Sigmoid colon (tissue), 7 donors: ENCODE measurements at places on chromosomes 2 and 18. TPM values are rescaled to one million over a fixed set of nuclear protein-coding genes. Genes with fewer than 3 reads are reported as not detected.

SERPINB3 gene
- not detected for polyA plus RNA-seq

LRP2 gene
- not detected for polyA plus RNA-seq

B4GALT6 gene
- polyA plus RNA-seq = 1.2 TPM

MPV17 gene
- 61.8 TPM for polyA plus RNA-seq

DNA sequence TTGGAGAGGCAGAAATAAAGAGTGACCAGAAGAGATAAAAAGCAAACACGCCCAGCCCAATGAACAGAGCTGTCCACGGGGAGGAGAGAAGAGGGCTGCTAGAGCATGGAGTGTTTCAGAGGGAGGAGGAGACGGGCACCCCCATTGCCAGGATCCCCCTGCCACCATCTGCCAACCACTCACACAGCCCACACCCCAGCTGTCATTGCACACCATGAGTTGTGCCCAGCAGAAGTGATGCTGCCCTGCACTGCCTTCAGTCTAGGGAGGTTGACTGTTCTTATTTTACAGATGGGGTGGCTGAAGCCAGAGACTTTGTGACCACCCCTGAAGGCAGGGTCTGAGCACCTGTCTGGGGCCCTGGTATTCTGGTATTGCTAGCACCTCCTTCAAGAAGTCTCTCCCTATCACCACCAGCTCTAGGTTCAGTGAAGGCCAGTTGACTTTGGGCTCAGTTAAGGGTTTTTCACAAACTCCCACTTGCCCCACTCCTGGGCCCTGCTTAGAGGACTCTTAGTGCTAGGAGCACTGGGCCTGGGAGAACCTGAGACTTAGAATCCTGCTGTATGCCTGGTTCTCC is 2.4 kb downstream of the FABP1 start:
- H3K27me3 ChIP-seq = no peaks in the 10 kb centered on the region
- no peaks in the 10 kb centered on the region for H3K4me1 ChIP-seq
- no peak overlapping the region for H3K27ac ChIP-seq
- H3K4me3 ChIP-seq = no peak overlapping the region

- H3K27me3 ChIP-seq = no peaks in the 10 kb centered on the region
- H3K27ac ChIP-seq = peak overlapping the region; percentile 80
- DNase-seq = peak; percentile 94
- peaks cover 75% of the 10 kb centered on the region for H3K4me1 ChIP-seq
- H3K36me3 ChIP-seq = no peaks in the 10 kb centered on the region
Measured at GRCh38 chr2:20609349-20609994, 41.4 kb downstream of the HS1BP3 start.

GRCh38 chr18:22558945-22559385 is 141.2 kb upstream of the CTAGE1 start:
- H3K36me3 ChIP-seq = no peaks in the 10 kb centered on the region
- no peaks in the 10 kb centered on the region for H3K27me3 ChIP-seq
- peak overlapping the region; percentile 71 for H3K27ac ChIP-seq
- H3K4me3 ChIP-seq = peak overlapping the region; percentile 67
- DNase-seq = peak; percentile 66
- H3K4me1 ChIP-seq = no peaks in the 10 kb centered on the region

DNA sequence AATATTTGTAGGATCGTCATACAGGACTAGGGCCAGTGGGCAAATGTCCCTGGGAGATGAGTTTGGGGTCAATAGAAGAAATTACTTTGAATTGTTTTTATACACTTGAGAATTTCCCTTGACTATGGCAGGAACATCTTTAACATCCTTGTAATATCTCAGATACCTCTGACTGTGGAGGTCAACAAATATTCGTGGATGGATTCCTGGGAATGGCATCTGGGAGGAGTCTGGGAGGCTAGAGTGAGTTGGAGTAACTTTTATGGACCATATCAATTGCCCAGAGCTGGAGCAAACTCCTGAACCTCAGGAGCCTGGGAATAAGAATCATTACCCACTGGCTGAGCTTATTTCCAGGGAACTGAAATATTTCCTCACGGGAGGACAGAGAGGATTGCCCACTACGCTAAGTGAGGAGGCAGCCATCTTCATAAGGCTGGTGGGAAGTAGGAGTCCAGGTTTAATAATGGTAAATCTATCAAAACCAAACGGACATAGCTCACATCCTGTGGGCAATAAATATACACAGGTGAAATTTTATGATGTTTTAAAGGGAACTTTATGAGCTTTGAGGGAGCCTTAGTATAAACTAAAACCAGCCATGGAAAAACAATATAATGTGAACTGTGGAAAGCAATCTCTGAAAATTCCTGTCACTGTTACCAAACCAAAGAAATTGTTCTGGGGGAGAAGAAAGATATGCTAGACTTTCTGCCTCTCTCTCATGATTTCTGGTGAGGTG is 44.4 kb upstream of the LCLAT1 start:
- H3K36me3 ChIP-seq = no peaks in the 10 kb centered on the region
- H3K27ac ChIP-seq = peak overlapping the region; percentile 53
- peaks cover 79% of the 10 kb centered on the region for H3K4me1 ChIP-seq
- no peaks in the 10 kb centered on the region for H3K27me3 ChIP-seq
- DNase-seq = no peak

GRCh38 chr2:47276061-47276460 is 121.0 kb upstream of the STPG4 start:
- no peaks in the 10 kb centered on the region for H3K27me3 ChIP-seq
- H3K27ac ChIP-seq = no peak overlapping the region
- no peak overlapping the region for H3K4me3 ChIP-seq
- peaks cover 3% of the 10 kb centered on the region for H3K4me1 ChIP-seq

DNA sequence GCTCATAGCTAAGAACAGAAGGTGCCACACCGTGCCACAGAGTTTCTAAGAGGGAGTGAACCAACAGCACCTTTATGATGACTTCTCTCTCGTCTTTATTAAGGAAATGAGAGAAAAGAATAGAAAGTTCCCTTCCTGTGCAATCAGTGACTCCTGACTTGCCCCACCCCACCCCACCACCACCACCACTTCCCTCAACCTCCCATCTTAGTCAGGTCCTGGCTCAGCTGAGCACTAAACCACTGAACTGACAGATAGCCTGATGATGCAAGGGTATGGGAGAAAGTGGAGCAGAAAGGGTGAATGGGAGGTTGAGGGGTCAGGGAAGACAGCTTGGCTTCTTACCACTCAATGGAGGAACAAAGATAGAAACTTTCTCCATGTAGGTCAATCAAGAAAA is 75.2 kb upstream of the RMDN2 start:
- H3K36me3 ChIP-seq = no peaks in the 10 kb centered on the region
- H3K27me3 ChIP-seq = no peaks in the 10 kb centered on the region
- no peak overlapping the region for H3K27ac ChIP-seq
- no peaks in the 10 kb centered on the region for H3K4me1 ChIP-seq
- no peak overlapping the region for H3K4me3 ChIP-seq

DNA sequence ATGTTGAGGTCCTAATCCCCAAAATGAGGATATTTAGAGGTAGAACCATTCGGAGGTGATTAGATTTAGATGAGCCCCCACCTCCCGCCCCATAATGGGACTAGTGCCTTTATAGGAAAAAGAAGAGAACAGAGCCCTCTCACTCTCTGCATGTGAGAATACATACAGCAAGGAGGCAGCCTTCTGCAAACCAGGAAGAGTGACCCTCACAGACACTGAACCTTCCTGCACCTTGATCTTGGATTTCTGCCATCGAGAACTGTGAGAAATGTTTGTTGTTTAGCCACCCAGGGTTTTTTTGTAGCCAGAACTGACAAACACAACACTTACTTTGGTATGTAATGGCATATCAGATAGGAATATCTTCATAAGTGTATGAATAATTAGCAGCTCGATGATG is 83.7 kb downstream of the XIRP2 start:
- H3K4me3 ChIP-seq = no peak overlapping the region
- no peak overlapping the region for H3K27ac ChIP-seq
- H3K27me3 ChIP-seq = no peaks in the 10 kb centered on the region
- H3K36me3 ChIP-seq = no peaks in the 10 kb centered on the region
- DNase-seq = no peak

GRCh38 chr2:136012315-136012714 is 26.9 kb upstream of the DARS1 start:
- H3K4me1 ChIP-seq = peaks cover 13% of the 10 kb centered on the region
- no peak for DNase-seq
- no peak overlapping the region for H3K27ac ChIP-seq
- no peak overlapping the region for H3K4me3 ChIP-seq

- no peaks in the 10 kb centered on the region for H3K27me3 ChIP-seq
- no peak overlapping the region for H3K27ac ChIP-seq
- H3K36me3 ChIP-seq = no peaks in the 10 kb centered on the region
- H3K4me3 ChIP-seq = no peak overlapping the region
Measured at GRCh38 chr2:29841386-29842004, 79.9 kb downstream of the ALK start.

DNA sequence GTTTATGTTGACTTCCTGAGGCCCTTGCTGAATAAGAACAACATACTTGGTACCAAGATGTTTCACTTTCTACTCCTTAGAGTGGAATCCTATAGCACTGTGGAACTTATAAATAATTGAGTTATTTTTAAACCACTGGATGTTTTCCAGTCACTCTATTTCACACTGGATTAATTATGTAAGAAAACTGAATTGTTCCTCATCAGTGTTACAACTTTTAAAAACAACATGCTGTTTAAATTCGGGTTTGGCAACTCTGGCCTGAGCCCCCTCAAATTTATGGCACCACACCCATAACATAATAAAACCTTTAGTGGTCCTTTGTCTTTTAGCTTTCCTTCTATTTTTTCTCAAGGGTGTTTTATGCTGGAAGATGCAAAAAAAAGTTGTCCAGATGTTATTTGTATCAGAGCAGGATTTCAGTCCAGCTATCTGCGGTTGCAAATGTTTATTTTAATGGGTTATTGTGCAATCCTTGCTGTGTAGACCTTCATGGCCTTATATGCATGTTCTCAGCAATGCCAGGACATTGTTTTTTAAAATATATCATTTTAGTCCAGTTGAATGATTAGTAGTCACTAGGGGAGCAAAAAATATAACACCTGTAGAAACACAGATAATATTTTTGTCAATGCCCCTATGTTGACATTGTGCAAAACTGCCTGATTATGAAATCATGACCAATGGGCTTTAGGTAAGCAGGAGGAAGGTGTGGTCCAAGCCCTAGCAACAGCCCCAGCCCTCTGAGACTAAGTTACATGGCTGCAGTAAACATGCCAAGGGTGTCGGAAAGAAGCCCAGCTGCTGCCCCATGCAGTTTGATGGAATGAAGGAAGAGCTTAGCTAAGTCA is 638.0 kb upstream of the ZEB2 start:
- peak; percentile 88 for DNase-seq
- H3K27ac ChIP-seq = peak overlapping the region; percentile 12
- no peak overlapping the region for H3K4me3 ChIP-seq

DNA sequence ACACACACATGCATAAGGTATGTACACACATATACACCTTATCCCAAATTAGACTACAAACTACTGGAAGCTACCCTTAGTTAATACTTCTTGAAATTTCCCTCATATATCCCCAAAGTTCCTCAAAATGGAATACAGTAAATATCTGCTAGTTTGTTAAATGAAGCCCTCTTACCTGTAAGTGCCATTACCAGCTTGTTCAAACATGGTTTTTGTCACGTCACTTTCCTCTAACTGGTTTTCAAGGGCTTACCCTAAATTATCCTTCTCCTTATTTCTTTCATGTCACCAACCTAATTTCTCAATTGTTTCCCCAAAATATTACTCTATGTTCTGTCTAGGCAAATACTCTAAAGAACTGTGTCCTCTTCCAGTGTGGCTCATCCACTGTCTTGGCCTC is 24.4 kb upstream of the KIDINS220 start:
- H3K27me3 ChIP-seq = no peaks in the 10 kb centered on the region
- no peak overlapping the region for H3K27ac ChIP-seq

- peak overlapping the region; percentile 93 for H3K27ac ChIP-seq
- H3K4me1 ChIP-seq = peaks cover 34% of the 10 kb centered on the region
- H3K4me3 ChIP-seq = peak overlapping the region; percentile 72
- DNase-seq = no peak
Measured at GRCh38 chr18:11851806-11852337, 659 bp downstream of the CHMP1B start.

DNA sequence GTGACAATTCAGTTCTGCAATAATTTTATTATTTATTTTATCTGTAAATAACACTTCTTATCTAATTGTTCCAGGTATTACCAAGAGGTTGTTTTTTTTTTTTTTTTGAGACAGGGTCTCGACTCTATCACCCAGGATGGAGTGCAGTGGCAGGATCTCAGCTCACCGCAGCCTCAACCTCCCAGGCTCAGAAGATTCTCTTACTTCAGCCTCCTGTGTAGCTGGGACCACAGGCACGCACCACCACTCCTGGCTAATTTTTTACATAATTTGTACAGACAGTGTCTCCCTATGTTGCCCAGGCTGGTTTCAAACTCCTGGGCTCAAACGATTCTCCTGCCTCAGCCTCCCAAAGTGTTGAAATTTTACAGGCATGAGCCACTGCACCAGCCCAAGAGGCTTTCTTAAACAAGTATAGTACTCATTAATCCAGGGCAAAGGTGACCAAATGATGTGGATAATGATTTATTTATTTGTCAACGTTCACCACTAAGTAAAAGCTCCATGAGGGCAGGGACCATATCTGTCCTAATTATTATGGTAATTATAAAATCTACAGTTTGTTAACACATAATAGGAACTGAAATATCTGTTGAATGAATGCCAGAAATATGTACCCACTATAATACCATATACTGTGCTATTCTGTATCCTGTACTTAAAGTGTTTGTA is 12.0 kb downstream of the STK17B start:
- no peaks in the 10 kb centered on the region for H3K27me3 ChIP-seq
- no peaks in the 10 kb centered on the region for H3K36me3 ChIP-seq
- H3K27ac ChIP-seq = no peak overlapping the region
- no peaks in the 10 kb centered on the region for H3K4me1 ChIP-seq
- H3K4me3 ChIP-seq = no peak overlapping the region
- DNase-seq = no peak

- no peak overlapping the region for H3K27ac ChIP-seq
- H3K4me3 ChIP-seq = no peak overlapping the region
- no peak for DNase-seq
- H3K4me1 ChIP-seq = no peaks in the 10 kb centered on the region
- H3K27me3 ChIP-seq = no peaks in the 10 kb centered on the region
Measured at GRCh38 chr2:186125156-186125555, 360.9 kb upstream of the ZC3H15 start.

DNA sequence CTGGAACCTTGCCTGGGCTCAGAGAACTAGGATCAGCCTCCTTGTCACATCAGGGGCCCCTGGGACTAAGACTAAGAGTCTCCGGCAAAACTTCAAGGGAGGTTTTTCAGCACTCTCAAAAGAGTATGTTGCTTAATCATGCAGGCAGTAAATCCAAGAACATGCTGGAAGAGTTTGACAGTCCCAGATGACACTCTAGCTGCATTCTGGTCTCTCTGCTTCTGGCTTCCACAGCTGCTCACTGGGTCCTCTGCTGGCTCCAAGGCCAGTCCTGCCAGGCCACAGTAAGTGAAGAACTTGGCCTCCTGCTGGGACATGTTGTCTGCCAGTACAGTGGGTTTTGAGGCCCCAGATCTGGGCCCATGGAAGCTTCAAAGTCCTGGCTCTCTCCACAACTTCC is 45.2 kb upstream of the IL1RL1 start:
- H3K27me3 ChIP-seq = no peaks in the 10 kb centered on the region
- DNase-seq = no peak
- H3K4me1 ChIP-seq = no peaks in the 10 kb centered on the region
- H3K27ac ChIP-seq = no peak overlapping the region
- H3K36me3 ChIP-seq = no peaks in the 10 kb centered on the region
- no peak overlapping the region for H3K4me3 ChIP-seq
